Stimulated activated CD4-positive, alpha-beta T cell treated with anti-CD3 and anti-CD28 coated beads, TNF-alpha, amount 100 ng/mL, for 24 hours (primary cell): ENCODE measurements at places on chromosomes 16 and 17.

DNA sequence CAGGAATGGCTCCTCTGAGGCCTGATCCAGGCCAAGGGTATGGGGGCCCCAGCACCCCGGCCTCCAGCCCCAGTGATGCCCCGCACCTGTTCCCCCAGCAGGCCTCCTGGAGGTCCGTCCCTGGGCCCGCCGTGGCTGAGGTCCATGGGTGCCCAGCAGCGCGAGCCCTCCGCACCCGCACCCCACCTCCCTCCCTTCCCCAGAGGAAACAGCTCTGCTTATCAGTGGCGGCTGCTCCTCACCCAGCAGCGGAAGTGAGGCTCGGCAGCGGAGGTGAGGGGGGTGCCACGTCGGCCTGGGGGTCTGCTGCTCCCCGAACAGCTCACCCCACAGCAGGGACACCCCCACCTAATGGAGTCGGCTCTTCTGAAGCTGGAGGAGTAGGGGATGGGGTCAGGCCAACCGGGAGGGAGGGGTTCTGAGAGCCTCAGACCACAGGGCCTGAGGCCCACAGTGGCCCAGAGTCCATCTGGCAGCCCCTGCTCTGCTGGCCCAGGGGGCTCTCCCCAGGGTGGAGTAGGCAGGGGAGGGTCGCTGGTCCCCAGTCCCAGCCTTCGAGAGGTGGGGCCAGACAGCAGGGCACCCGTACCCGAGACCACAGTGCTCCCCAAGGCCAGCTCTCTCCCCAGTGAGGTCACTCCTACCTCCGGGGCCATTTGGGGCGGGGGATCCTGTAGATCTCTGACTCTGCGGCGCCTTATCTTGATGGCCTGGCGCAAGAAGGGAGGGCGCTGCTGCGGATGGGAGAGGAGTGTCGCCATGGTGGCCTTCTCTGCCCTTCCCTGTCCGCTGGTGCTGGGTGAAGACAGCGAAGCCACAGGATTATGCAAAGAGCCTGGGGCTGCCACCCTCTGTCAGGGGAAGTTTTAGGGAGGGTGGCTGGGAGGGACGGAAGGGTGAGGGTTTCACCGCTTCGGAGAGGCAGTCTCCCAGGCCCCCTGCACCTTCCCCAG lies at the start of gene UNC13D:
UNC13D (minus strand) TSS at position 828 of the 953 bp plus-strand sequence; CDS start at position 761, 67 bp downstream.
- peak; percentile 57 for DNase-seq

GRCh38 chr16:24929409-24929808 lies 83.6 kb downstream of the SLC5A11 start:
- no peak for DNase-seq

- no peak for DNase-seq
These were observed 236.3 kb downstream of the KCNJ2 start for GRCh38 chr17:70405492-70406220.

DNA sequence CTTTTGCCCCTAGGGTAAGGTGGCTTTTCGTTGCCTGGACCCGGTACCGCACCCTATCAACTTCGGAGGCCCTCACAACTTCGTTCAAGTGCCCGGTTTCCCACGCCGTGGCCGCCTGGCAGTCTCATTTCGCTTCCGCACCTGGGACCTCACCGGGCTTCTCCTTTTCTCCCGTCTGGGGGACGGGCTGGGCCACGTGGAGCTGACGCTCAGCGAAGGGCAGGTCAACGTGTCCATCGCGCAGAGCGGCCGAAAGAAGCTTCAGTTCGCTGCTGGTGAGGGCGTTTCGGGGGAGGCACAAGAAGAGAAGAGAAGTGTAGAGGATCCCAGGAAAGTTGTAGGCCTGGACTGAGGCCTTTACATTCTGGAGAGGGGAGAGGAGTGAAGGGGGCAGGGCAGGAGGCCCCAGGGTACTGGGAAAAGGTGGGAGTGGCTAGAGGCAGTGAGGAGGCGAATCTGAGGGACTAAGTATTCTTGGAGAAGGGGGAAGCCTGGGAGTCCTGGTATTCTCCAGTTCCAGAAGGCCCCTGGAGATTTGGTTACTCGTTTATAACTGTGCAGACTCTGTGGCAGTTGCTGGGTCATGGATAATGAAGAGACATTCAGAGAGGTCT lies 5.5 kb downstream of the CNTNAP1 start:
- no peak for DNase-seq

- no peak for DNase-seq
These were observed 13.1 kb upstream of the MMD start for GRCh38 chr17:55434721-55435120.

GRCh38 chr17:37147301-37147812 lies 198.6 kb downstream of the AATF start:
- DNase-seq, result no peak

DNA sequence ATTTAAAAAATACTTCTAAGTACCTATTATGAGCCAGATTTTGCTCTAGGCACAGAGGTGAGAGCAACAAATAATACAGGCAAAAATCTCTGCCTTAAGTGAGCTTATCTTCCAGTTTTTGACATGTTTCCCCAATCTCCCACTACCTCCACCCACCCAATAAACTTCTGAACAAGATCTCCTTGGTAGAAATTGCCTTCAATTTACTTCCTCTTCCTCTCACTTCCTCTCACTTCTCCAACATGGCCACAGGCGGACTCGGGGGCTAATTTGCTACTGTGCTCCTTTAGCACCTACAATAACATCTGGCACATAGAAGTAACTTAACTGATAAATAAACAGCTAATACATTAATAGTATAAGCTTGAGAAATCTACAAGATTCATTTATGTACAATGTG lies 82.6 kb downstream of the CACNG1 start:
- no peak for DNase-seq

- no peak for DNase-seq
These were observed 190.4 kb downstream of the SALL1 start for GRCh38 chr16:50960517-50961202.
